ENCODE measurements at places on chromosomes 7 and 10.

- DNase-seq: no peak
Observed at GRCh38 chr7:121901026-121901425, 28.1 kb downstream of the PTPRZ1 start.

GRCh38 chr7:85565276-85565675, 378.4 kb upstream of the SEMA3D start:
- no peak for DNase-seq

DNA sequence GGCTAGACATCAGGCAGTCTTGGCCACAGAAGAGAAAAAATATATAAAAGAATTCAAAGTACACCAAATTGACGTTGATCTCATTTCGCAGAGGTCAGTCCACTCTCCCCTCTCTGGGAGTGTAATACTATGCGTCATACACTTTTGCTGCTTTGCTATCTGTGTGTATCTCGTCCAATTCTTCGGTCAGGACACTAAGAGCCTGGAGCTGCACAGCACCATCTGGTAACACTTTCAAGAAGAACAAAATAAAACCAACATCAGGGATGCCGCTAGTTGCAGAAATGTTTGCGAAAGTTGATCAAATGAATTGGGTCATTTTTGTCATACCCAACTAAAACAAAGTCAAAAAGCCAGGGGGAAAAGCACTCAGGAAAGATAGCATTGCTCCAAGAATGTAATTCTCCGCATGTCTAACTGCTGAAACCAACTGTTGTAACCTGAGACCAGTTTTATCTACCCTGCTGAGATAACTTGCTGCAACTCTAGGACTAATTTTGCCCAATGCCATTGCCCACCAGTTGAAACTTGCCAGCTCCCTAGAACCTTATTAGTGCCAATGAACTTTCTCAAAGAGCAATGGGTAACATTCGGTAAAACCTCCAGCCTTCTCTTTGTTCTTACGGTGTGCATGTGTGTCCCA, 23.0 kb downstream of the TMEM176A start:
- no peak for DNase-seq

DNA sequence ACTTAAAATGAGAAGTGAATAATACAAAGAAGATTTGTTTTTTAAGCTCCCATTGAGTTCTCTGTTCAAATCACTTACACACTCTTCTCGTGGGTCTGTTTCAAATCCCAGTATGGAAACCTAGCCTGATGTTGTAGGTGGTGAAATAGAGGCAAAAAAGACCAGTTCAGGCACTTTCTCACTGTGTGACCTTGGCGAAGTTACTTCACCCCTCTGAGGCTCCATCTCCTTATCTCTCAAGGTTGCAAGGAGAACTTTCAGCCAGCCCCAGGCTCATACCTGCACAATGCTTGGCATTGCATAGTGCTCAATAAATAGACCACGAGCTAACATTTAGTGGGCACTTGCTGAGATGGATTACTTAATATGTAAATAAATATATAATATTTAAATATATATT, 90.1 kb downstream of the PRLHR start:
- no peak for DNase-seq

DNA sequence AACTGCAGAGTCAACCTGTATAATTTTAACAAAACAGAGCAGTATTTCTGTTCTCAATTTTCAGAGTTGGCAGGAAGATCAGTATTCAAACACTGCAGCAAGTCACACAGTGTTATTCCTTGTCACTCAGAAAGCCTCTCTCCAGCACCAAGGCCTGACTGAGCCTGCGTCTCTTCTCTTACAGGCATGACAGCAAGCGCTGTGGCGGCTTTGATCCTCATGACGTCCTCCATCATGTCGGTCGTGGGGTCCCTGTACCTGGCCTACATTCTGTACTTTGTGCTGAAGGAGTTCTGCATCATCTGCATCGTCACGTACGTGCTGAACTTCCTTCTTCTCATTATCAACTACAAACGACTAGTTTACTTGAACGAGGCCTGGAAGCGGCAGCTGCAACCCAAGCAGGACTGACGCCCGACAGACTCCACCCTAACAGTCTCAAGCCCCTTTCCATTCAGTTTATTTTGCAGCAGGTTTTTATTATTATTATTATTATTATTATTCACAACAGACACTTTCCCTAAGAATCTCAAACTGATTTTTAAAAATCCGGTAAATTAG, 28.0 kb downstream of the GUSB start:
- DNase-seq: no peak

GRCh38 chr7:89605362-89605761, 548.9 kb upstream of the STEAP1 start:
- peak; percentile 8 for DNase-seq

- DNase-seq: peak; percentile 63
Observed at GRCh38 chr7:10889266-10889898, 84.3 kb upstream of the PHF14 start.

DNA sequence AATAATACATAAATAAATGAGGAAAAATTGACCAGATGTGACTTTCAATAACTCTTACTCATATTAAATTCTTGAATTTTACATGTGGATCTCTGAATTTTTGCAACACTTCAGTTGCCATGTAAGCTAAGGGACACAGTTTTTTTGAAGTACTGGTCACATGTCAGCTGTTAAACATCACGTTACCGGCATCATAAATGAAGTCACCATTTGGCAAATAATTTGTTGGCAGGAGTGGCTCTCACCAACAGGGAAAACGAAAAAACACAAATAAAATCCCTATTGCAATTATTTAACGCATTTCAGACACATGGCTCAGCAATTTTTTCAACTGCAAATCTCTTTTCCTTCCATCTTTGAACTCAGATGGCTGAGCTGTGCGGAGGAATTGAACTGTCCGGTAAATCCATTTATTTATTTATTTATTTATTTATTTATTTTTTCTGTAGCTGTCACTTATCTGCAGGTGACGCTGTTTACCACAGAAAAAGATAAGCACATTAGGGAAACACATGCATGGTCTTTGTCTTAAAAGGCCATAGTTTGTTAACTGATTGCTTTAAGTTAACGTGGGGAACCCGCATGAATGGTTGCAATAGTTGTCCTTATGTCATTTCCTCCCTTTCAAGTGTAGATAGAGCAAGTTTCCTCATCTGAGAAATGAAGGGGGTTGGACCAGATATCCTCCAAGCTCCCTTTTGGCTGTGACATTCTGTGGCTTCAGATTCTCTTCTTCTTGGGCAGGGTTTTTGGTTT, 64.7 kb upstream of the JAZF1 start:
- DNase-seq: no peak
